T-cell (primary cell): ENCODE measurements at places on chromosomes 12 and 14.

DNA sequence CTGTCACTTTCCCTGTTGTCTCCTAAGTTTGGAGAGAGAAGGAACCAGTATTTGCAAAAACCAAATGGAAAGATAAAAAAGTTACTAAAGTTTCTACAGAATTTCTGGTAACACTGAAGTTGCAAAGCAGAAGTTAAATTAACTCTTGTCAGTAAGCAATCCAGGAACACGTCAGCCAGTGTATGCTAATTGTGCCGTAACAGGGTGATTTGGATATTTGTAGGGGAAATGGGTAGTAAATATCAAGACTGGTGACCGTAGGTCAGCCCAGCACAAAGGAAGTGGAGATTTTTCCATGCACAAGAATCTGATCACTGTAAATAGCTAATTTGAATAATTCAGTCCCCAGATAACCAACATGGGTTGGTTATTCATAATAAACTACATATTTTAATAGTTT lies 2.3 kb downstream of the CDKN1B start:
- no peak for DNase-seq

GRCh38 chr12:116135209-116135930 lies 142.1 kb downstream of the MED13L start:
- DNase-seq, result no peak

DNA sequence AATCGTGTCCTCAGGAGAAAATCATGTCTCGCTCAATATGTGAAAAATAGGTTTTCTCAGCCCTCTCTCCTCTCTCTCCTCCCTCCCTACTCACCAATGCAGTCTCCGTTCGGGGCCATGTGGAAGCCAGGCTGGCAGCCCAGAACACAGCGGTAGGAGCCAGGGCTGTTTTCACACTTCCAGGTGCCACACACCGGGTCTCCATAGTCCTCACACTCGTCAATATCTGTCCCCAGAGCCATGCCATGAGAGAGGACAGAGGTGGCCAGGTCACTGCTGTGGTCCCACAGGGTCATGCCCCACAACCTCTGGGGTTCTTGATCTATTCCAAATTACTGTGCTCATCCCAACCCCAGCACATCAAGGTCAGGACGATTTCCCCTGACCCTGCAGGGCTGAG lies 13.5 kb downstream of the ISCA2 start:
- no peak for DNase-seq

GRCh38 chr14:91377700-91378652 lies 39.6 kb downstream of the CCDC88C start:
- DNase-seq, result no peak

- no peak for DNase-seq
These were observed 25.4 kb upstream of the ALDH2 start for GRCh38 chr12:111741235-111741812.

DNA sequence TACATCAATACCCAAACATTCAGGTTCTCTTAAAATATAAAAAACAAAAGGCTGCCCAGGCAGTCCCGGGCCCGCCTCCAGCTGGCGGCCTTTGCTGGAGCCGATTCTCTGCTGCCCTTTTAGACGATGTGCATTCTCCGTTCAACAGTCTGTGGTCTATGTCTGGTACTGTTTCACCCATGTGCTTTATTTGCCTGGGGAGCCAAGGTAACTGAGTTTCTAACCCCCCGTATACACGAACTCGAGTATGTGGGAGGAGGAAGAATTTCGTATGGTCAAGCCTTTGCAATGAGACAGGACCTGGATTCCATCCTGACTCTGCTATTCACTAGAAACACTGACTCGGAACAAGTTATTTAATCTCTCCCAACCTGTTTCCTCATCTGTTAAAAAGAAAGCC lies 54.1 kb upstream of the GPR68 start:
- DNase-seq, result no peak

GRCh38 chr12:133172491-133172890 lies 8.8 kb upstream of the ZNF268 start:
- DNase-seq, result no peak

GRCh38 chr12:28527631-28528249 lies 337.5 kb downstream of the CCDC91 start:
- no peak for DNase-seq

GRCh38 chr12:51351913-51352532 lies 5.5 kb upstream of the CELA1 start:
- peak; percentile 36 for DNase-seq

DNA sequence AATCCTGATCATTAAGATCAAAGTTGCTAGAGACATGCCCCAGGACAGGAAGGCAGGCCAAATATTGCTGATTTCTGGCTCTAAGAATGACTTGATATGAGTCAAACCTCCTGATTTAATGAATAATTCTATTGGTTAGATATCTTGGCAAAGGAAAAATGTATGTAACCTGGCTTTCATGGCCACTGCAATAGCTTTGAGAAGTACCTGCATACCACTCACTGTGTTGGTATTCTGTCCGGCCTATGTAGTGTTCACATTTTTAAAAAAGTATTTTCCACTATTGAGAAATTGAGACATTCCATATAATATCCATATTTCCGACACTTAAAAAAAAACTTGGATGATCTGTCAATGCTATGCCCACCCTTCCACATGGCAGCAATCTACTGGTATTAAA lies 283.1 kb upstream of the SOX5 start:
- DNase-seq, result no peak

GRCh38 chr14:96752125-96752524 lies 45.1 kb upstream of the VRK1 start:
- no peak for DNase-seq

- no peak for DNase-seq
These were observed 77.3 kb downstream of the IRF2BPL start for GRCh38 chr14:76951166-76951565.

DNA sequence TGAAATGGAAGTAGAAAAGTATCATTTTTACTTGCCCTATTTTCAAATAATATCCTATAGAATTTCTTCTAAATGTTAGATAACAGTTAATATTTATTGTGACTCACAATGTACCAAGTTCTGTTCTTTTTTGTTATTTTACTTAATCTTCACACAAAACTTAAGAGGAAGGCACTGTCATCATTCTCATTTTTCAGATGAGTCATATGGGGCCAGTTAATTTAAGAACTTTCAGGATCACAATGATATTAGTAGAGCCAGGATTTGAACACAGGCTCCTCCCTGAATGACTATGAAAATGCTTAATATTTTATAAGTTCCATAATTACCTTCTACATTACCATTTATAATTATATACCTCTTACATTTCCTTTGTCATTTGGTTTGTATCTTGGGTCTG lies 10.4 kb upstream of the TMEM260 start:
- DNase-seq, result no peak

DNA sequence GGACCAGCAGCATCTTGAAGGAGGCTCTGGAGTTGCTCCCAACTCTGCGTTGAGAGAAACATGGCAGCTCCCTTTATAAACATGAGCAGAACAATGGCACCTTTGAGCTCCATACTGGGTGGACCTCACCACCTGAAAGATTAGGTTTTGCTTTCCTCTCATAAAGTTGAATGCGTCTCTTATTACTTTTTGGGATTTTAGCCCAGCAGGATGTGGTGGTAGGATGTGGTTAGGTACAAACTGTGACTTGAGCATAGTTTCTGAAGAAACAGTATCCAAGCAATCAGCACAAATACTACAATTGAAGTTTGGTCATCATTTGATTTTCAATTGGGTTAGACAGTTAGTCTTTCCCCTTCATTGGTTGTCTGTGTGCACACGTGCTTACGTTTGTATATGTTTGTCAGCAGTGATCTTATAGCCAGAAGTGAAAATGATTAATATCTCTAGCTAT lies at the start of gene PRR4:
Gene PRR4 (minus strand): TSS at position 51 of the 454 bp plus-strand sequence. CDS start 38 bp downstream, at position 13.
- DNase-seq, result peak; percentile 1

- DNase-seq, result no peak
These were observed 87.6 kb upstream of the GPHB5 start for GRCh38 chr14:63406333-63406732.

- no peak for DNase-seq
These were observed 84.3 kb upstream of the TTC7B start for GRCh38 chr14:90900476-90901083.

GRCh38 chr14:55316564-55316963 lies 45.3 kb downstream of the FBXO34 start:
- no peak for DNase-seq

DNA sequence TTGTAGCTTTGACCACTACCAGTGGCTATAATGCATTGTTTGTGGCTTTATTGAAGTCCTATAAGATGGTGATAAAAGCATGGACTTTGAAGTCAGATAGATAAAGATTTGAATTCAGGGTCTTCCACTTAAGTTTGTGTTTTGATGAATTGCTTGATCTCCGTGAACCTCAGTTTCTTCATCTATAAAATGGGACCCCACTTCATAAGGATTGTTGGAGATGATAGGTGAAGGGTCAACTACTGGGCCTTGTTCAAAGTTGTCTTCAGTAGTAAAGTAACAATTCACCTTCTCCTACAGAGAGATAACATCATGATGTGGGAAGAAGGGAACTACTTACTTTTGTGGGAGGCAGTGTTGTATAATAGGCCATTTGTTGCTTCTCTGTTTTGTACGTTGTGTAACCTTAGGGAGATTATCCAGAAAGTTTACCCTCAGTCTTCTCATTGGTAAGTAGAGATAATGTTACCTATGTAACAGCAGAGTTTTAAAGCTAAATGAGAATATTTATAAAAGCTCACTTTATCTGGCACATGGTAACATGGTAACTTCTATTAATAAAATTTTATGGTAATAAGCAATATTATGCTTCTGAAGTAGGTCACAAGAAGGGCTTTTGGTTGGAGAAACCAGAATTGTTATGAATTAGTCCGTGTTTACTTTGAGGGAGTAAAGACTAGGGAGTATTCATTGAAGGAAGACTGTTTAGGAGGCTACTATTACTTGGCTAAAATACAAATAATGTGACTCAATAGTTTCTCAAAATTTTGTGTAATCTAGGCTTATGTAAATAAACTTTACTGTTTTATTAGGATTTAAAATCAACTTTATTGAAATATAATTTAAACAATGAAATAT lies 15.1 kb downstream of the ADIPOR2 start:
- DNase-seq, result no peak

- no peak for DNase-seq
These were observed 472 bp downstream of the MBD6 start for GRCh38 chr12:57522887-57523705.

- no peak for DNase-seq
These were observed 222.1 kb downstream of the C12orf50 start for GRCh38 chr12:87807086-87807485.

DNA sequence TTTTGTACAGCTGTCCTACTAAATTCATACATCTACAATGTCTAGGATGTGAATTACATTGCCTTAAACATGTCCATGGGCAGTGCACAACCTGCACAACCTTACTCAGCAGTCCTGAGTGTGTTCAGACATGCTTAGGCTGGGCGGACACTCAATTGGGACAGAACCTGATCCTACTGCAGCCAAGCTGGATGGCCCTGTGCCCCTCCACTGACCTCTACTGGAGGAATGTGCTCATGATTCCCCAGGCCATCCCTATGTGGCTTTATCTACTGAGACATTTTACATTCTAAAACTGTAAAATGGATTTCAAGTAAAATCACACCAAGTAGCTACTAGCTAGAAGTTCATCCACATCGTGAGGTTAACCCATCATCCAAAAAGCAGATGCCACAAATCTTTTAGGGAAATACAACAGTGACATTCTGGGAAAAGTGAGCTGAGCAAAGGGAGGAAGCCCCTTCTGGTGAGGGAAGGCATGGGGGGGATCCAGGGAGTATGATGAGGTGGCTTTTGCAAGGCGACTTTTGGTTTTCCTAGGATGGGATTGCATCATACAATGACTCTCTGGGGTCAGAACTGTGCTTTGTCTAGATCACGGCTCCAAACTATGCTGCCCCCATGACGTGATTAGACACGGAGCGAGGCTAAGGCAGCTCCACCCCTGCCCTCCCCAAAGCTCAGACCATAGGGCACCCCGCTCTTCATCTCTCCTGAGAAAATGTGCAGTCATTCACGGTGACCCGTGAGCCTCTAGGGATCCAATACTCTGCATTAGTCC lies 911.7 kb upstream of the TMEM132C start:
- no peak for DNase-seq

DNA sequence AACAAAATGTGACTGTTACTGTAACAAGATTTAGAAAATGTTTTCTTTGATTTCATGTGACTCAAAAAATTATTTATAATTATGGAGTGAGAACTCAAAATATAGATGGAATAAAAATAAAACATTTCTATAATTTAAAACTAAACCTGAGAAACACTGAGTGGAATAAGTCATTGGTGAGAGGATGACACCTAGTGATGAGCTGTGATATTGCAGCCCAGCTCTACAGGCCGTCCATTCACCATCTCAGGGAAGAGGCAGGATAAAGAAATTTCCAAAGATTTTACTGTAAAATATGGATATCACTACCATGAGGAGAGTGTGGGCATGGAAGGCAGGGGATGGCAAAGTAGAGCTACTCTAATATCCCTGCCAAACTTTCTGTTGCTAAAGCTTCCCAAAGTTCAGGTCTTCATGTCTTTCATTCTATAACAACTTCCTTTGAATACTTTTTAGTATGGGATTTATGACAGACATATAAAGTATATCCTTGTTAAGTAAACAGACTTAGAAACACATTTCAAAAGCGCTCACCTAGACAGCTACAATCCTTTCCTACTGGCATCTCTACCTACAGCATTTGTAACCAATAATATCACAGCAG lies 308.0 kb downstream of the ITPR2 start:
- DNase-seq, result no peak
